ENCODE measurements at places on chromosomes 12 and 14.

DNA sequence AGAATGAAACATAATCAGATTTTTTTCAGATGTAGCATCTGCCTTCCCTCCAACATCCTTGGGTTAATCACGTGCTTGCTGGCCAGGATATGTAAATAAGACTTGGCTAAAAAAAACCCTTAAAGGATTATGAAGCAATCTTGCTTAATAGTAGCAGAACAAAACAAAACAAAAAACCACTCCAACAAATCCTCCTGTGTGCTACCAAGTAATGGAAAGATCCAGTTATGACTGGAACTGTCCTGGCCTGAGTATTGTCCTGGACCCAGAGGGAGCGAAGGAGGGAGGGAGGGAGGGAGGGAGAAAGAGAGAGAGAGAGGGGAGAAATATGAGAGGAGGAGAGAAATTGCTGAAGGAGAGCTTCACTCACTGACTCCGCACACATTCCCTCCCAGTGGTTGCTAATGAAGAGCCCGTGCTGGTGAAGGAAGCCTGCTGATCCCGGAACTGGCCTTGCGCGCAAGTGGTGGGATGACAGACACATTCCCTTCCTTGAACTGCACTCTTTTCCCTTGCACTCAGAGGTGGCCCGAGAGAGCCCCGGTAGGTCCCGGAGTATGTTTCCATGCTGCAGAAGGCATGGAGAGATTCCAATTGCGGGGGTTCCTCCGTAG, 57.2 kb downstream of the HMGA2 start:
- DNase-seq = no peak

GRCh38 chr14:24367514-24368211, at the start of gene NFATC4:
NFATC4 (plus strand) TSS chr14:24368184; CDS start chr14:24368341, 157 bp downstream.
- DNase-seq = no peak

DNA sequence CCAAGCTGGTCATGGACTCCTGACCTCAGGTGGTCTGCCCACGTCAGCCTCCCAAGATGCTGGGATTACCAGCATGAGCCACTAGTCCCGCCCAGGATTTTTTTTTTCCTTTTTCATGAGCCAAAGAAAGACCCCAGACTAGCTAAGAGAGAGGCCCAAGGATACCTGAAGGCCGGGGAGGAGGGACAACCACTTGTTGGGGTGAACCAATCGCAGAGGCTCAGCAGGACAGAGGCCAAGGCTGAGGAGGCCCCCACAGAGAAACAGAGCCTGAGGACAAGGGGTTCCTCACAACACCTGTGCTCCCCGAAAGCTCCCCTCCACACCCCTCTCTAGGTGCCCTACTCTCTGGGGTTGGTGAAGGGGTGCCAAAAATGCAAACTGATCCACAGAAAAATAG, 1.0 kb upstream of the SERPINA3 start:
- DNase-seq = no peak

GRCh38 chr12:15581006-15581405, 208.2 kb downstream of the EPS8 start:
- no peak for DNase-seq

DNA sequence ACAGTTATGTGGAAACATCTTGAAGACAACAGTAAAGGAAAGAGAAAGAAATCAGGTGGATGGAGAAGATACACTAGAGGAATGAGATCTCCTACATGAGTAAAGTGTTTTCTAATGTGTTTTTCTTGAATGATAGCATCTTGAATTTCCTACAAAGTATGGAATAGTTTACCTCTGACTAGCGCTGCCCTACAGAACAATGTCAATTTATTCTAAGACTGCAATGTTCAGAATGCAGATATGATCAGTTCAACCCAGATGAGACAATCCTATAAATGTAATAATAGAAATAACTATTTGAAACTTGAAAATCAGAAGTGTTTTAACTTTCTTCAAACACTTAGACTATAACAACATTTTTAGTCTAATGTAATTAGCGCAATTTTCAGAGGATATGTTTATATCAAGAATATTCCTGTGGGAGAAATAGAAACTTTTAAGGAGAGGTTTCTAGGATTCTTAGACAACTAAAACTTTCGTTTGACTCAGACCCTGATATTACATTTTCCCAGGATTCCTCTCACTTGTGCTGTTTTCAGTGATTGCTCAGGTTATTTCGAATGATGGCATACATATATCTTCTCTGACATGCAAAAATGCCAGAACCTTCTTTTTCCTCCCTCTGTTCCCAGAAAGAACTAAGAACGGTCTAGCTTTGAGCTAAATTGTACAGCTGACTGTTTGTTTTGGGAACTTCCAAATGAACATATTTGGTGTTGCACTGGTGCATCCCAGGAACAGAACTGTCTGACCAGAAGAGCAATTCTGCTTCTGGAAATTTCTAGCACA, 1017.4 kb downstream of the DIO2 start:
- DNase-seq = no peak

All from ACHN (cell line).